ENCODE measurements at places on chromosomes 13 and 19. TPM values are rescaled to one million over a fixed set of nuclear protein-coding genes. Genes with fewer than 3 reads are reported as not detected.

The CEACAM1 gene
- total RNA-seq, result 3.4 TPM

The SLITRK6 gene
- 11.3 TPM for total RNA-seq

The PEX11G gene
- not detected for total RNA-seq

The PSG3 gene
- 0.96 TPM for total RNA-seq

The C19orf73 gene
- total RNA-seq, result not detected

Data from umbilical cord (tissue), 2 donors.